Omental fat pad (tissue), 4 donors: ENCODE measurements at places on chromosomes 1 and 21. TPM values are rescaled to one million over a fixed set of nuclear protein-coding genes. Genes with fewer than 3 reads are reported as not detected.

CELA3A gene
- total RNA-seq, result 0.74 TPM

CALML6 gene
- total RNA-seq, result not detected

TMEM51 gene
- total RNA-seq, result 3.6 TPM

PRRX1 gene
- 44.0 TPM for total RNA-seq

BEND5 gene
- not detected for total RNA-seq

NOS1AP gene
- total RNA-seq, result 1.9 TPM

TRIM67 gene
- total RNA-seq, result 0.06 TPM

OR2T33 gene
- not detected for total RNA-seq

SPRR2E gene
- not detected for total RNA-seq

SIK1 gene
- total RNA-seq, result 86.6 TPM

SLC44A3 gene
- total RNA-seq, result 1.3 TPM

TDRD5 gene
- 0.37 TPM for total RNA-seq

OVAAL gene
- not detected for total RNA-seq

NBPF26 gene
- total RNA-seq, result 16.2 TPM

CFHR1 gene
- not detected for total RNA-seq

LRRC40 gene
- total RNA-seq, result 13.5 TPM

TRAF3IP3 gene
- total RNA-seq, result 3.7 TPM
